ENCODE measurements at places on chromosomes 3 and 15.

DNA sequence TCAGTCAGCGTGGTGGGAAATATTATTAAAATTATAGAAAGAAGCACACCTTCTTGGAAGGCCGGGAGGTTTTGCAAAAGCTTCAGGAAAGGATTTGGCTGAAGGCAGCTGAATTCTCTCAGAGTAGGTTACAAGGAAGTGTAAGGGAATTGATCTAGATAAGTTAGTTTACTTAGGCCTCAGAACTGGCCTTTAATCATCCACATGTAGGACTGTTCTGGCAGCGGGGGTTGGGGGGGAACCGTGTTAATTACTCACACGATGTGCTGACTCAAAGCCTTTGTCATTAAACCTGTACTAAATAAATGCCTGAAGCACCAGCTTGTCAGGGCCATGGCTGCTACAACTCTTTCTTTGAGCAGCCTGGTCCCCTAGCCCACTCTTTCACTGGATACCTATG, 12.8 kb downstream of the ASB14 start:
- DNase-seq, result peak; percentile 22

GRCh38 chr15:23436421-23436820, 10.6 kb downstream of the GOLGA6L2 start:
- DNase-seq, result no peak

DNA sequence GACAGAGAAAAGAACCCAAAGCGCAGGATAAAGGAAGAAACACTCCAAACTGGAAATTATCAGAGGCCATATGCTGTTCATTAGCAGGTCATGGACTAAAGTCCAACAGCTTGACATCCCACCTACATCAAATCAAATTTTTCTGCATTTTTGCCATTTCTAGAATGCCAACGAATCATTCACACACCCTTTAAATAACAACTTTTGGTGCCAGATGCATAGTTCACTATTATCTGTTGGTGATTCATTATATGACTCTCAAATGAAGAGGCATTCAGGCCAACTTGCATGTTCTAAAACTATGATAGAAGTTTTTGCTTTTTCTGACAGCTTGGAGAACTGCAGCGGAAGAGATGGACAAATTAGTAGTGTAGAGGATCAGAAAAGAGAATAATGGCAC, 529.8 kb upstream of the NAALADL2 start:
- no peak for DNase-seq

DNA sequence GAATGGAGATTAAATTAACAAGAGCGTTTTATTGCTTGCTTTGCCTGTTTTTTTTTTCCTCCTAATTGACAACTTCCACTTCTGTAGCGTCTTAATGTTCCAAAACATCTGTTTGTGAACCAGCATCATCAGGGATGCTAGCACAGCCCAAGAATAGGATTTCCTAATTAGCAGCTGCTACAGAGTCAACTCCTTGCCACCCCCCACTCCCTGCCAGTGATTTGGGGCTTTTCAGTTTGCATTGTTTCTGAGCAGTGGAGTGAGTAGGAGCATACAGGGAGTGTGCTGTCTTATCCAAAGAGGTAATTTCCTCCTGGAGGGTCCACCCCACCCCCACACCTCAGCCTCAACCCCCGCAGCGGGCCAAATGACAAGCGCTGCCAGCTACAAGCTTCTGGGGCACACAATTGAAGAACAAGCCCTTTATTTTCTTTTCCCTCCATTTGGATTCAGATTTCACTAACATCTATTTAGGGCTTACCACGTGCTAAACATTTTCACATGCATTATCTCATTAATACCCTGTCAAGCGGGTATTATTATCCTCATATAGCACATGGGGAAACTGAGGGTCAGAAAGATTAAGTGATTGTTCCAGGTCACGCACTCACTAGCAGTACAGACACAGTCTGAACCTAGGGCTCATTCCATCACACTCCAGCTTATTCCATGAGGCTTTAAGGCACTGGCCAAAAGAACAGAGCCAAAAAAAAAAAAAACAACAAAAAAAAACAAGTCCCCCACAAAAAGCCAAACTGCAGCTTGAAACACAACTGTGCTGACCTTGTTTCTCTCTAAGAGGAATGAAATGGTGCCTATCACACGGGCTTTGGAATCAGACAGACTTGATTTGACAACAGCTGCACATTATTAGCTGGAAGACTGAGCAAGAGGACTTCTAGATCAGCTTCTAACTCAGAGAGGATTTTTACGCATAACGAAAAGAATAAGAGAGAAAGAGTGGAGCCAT, 16.4 kb downstream of the HEG1 start:
- peak; percentile 42 for DNase-seq

DNA sequence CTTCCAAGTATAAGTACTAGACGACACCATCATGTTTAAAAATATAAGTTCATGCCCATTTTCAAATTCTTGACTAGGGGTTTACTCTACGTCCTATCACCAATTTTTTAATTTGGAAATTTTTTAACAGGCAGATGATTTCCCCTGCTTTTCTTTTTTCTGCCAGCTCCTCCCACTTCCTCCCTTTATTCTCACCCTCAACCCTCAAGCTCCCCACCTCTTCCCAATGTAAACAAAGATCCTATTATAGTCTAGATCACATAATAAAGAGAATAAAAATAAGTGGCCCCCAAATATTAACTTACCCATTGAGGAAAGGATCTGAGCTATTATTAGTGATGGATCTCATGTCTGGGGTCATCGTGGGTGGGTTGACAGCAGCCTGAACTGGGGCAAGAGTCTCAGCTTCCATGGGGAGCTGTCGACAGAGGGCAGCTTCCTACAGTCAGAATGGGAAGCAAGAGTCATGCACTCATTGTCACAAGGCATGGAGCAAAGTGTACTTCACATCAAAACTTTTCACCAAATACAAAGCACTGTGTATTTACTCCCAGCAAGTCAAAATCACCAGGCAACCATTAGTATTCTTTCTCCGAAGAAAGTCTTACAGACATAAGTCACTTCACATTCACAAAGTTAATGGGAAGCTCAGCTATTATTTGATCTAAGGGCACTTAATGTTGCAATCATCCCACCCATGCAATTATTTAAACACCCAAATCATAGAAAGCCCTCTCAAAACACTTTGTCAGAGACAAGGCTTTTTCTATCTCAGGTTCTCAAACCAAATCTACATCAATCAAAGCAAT, 53.2 kb downstream of the TM4SF4 start:
- DNase-seq, result peak; percentile 85

DNA sequence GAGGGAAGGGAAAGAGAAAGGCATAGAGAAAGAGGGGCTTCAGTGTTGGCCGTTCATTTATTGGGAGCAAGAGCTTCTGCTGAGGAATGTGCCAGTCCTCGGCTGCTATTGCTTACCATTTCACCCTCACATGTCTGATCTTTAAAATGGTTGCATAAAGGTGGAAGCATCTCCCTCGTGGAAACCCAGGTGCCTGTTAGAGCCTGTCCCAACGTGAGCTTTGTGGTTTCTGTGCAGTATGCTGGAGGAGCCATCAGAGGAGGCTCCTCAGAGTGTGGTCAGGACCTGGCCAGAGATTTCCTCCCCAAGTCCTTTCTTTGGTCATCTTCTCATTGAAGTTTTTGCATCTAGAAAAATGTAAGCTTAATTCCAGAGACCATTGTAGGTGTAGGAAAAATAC, 34.4 kb downstream of the PSMD6 start:
- DNase-seq, result no peak

DNA sequence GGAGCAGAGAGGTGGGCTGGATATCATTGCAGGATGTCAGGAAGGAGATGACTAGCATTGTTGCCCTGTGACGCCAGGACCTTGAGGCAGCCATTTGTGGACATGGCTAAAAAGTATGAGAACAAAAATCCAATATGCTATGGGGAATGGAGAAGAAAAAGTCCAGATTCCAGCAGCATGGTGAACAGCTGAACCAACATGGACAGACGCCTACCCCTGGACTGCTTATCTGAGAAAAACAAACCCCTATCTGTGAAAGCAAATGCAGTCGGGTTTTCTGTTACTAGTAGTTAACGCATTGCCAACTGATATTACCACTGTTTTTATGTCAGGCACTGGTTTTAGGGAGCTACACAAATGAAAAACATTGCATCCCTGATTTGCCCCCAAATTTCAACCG, 251.2 kb upstream of the RORA start:
- DNase-seq, result no peak

GRCh38 chr15:62618846-62619504, 423.6 kb upstream of the TPM1 start:
- no peak for DNase-seq

- DNase-seq, result peak; percentile 8
Measured at GRCh38 chr3:183357564-183358079, 70.8 kb downstream of the MCF2L2 start.

GRCh38 chr3:24674261-24674660, 179.6 kb upstream of the THRB start:
- DNase-seq, result no peak

DNA sequence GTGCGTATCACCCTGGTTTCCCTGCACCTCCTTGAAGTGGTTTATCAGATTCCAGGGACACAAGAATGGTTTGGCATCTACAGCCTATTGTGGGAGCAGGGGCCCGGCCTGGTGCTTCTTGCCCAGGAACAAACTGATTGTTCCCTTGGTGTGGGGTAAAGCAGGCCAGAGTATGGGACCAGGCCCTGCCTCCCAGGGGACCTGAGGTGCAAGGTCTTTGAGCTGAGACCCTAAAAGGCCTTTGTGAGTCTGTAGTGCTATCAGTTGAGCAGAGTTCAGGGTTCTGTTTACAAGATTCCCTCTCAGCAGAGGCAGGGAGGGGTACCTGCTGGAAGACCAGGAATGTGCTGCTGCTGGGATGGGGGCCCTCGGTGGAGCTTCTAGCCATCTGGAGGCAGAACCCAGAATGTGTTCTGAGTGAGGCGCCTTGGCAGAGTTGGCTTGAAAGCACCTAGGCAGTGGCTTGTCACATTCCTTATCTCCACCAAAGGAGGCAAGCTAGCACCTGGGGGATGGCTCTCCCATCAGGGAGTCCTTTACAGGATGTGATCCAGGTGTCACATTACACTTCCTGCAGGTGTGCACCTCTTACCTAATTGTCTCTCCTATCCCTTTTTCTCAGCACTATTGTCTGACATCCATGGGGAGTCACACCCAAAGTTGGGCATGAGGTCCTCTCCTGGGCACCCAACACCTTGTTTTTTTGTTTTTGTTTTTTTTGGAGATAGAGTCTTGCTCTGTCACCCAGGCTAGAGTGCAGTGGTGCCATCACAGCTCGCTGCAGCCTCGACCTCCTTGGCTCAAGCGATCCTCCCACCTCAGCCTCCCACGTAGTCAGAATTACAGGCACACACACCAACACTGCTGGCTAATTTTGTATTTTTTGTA, 13.1 kb downstream of the FLNB start:
- DNase-seq, result no peak

- no peak for DNase-seq
Measured at GRCh38 chr15:52661909-52662308, 17.3 kb downstream of the ATOSA start.

Measured in endothelial cell of umbilical vein (primary cell).